Lower lobe of right lung (tissue), 2 donors: ENCODE measurements at places on chromosomes 1 and 21. TPM values are rescaled to one million over a fixed set of nuclear protein-coding genes. Genes with fewer than 3 reads are reported as not detected.

The GPR25 gene
- 0.62 TPM for total RNA-seq

The IFNAR2 gene
- total RNA-seq: 34.5 TPM

The DAB1 gene
- 1.9 TPM for total RNA-seq

The SLC45A1 gene
- 0.92 TPM for total RNA-seq

The CCDC181 gene
- total RNA-seq: 1.4 TPM

The SPRR2B gene
- not detected for total RNA-seq

The S100A7 gene
- total RNA-seq: not detected

The RNF186 gene
- total RNA-seq: not detected

The FCRL2 gene
- 1.3 TPM for total RNA-seq

DNA sequence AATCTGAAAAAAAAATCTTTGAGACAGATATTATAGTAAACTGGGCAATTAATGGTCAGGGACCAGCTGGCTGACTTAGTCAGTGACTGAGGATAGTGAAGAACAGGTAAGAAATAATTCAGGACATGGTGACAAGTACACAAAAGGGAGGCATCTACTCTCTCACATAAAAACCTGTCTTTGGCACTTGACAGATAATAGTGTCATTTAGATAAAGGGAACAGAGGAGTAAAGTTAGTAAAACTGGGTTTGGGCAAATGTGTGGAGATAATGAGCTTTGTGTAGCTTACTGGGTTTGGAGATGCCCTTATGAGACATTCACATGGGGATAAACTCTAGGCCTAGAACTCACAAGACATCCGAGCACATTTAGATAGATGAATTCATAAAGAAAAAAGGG lies 4.0 kb downstream of the SSX2IP start:
- H3K36me3 ChIP-seq: no peaks in the 10 kb centered on the region
- no peak overlapping the region for H3K4me3 ChIP-seq
- H3K4me1 ChIP-seq: peaks cover 18% of the 10 kb centered on the region
- DNase-seq: no peak
- no peaks in the 10 kb centered on the region for H3K27me3 ChIP-seq

- no peaks in the 10 kb centered on the region for H3K36me3 ChIP-seq
- no peaks in the 10 kb centered on the region for H3K27me3 ChIP-seq
- peak; percentile 52 for DNase-seq
- no peak overlapping the region for H3K27ac ChIP-seq
- no peak overlapping the region for H3K4me3 ChIP-seq
- no peaks in the 10 kb centered on the region for H3K4me1 ChIP-seq
Measured at GRCh38 chr1:87953732-87954344, 625.2 kb downstream of the LMO4 start.

DNA sequence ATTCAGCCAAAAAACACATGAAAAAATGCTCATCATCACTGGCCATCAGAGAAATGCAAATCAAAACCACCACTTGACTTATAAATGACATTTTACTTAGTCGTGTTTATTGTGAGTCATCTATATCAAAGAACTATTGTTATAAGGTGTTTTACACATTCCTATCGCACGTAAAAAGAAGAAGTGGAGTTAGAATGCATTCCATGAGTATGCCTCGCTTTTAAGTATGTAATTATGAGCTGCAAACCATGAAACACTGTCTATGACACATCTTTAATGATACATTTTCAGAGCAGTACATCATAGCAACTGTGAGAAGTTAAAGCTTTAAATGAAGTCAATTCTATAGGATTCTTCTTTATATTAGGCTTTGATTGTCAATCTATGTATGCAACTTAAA lies 614.3 kb upstream of the ADAMTS5 start:
- H3K4me1 ChIP-seq: no peaks in the 10 kb centered on the region
- H3K27me3 ChIP-seq: no peaks in the 10 kb centered on the region
- H3K27ac ChIP-seq: no peak overlapping the region
- no peak overlapping the region for H3K4me3 ChIP-seq

DNA sequence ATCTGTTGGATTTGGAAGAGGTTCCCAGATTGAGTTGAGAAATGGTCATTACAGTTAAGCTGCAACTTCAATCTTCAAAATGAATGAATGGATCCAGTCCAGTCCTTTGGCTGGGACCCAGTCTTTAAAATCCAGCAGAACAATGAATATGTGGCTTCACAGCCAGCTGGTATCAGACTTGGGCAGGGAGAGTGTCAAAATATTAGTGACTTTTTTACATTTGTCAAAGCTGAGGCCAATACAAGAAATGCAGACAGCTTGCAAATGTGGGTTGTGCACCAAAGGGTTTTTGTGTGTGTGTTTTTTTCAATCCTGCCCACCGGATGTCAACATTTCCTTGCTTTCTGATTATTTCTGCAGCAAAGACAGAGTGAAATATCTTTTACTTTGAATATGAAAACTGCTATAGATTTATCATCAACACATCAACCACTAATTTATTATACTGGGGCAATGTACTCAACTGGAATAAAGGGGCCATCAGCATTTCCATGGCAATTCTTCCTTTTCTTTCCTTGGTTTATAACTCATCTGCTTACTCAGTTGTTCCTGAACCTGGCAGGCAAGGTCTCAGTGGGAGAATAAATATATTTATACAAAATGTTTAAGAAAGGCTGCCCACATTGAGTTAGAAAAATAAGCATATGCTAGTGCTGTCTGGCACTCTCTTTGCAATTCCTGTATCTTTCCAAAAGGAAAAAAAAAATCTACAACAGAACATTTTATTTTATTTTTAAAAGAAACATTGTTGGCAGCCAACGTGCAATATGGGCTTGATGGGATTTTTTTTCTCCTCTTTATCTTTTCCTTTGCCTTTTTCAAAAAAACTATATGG lies 491.6 kb upstream of the C1orf87 start:
- no peak overlapping the region for H3K27ac ChIP-seq
- H3K4me3 ChIP-seq: no peak overlapping the region
- DNase-seq: no peak

DNA sequence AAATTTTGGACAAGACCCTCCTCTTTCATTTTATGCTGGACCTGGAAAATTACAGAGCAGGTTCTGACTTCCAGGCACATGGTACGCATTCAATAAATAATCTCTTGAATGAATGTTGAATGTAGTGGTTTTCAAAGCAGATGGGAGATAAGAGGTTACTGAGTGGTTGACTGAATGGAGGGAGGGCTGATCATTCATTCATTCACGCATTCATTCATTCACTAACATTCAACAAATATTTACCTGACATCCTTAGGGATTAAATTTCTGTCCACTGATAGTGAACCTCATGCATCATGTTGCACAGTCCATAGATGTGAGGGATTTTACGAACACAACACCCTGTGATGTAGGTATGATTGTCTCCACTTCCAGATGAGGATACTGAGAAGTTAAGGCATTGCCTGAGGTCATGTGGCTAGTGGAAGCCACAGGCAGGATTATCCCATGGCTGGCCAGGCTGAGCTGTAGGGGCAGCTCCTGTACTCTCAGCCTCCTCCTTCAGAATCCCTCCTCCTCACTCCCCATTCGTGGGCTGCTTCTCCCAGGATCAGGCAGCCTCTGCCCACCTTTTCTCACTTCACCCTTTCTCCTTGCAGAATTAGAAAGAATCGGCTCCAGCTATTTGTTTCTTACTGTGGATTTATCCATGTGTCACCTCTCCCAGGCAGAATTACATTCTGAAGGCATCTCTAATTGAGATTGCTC lies 48.4 kb upstream of the ATP5PO start:
- H3K27me3 ChIP-seq: no peaks in the 10 kb centered on the region
- H3K27ac ChIP-seq: no peak overlapping the region
- no peaks in the 10 kb centered on the region for H3K36me3 ChIP-seq

DNA sequence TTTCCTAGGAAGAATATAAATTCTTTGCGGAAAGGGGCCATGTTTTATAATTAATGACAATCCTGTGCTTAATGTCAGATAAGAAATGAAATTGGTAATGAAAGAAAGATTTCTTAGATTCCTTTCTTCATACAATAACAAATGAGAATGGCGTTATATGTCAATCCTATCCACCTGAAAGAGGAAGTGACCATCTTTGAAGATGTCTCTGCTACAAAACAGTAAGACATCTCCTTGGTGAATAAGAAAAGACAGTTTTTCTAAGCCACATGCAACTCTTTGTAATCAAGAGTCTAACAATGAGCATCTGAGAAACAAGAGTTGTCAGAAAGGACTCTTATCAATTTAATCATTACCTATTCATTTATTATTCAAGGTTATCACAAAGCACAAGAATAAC lies 286.0 kb downstream of the VAV3 start:
- no peaks in the 10 kb centered on the region for H3K4me1 ChIP-seq
- H3K4me3 ChIP-seq: no peak overlapping the region
- no peaks in the 10 kb centered on the region for H3K36me3 ChIP-seq
- DNase-seq: no peak
- H3K27ac ChIP-seq: no peak overlapping the region

- H3K4me3 ChIP-seq: no peak overlapping the region
- H3K4me1 ChIP-seq: no peaks in the 10 kb centered on the region
- no peaks in the 10 kb centered on the region for H3K27me3 ChIP-seq
- H3K27ac ChIP-seq: no peak overlapping the region
Measured at GRCh38 chr1:193697115-193697762, 510.8 kb upstream of the B3GALT2 start.

DNA sequence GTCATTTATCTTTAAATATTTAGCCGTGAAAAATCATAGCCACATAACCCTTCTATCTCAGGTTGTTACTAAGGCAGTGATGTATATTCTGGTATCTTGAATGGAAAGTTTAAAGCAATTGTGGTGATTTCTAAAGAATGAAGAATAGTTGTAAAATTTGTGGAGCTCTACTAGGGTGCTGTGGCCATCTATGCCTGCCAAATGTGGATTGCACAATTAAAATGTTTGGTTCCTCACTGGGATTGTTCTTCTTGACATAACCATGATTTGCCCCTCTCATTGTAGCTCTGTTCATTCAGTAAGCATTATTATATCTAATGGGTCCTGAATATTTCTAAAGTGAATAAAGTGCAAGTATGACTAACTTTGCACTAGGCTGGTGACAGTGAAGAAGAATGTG lies 50.1 kb downstream of the AK4 start:
- H3K27me3 ChIP-seq: peaks cover 7% of the 10 kb centered on the region
- no peak overlapping the region for H3K27ac ChIP-seq
- H3K4me1 ChIP-seq: peaks cover 7% of the 10 kb centered on the region
- DNase-seq: no peak
- no peaks in the 10 kb centered on the region for H3K36me3 ChIP-seq

DNA sequence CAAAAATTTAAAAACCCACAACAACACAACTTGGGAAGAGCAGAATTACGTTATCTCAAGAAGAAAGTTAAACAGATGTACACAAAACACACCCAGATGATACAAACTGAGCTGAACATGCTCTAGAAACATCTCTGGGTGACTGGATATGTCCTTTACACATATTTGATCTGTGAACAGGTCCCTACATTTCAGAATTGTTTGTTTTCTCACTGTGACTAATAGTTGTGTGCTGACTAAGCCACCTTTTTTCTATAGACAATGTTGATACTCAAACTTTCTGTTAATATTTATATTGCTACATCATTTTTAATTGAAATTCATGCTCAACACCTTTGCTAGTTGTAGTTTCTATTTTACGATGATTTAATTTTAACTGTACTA lies 1.0 kb upstream of the F11R start:
- peak overlapping the region; percentile 94 for H3K27ac ChIP-seq
- H3K36me3 ChIP-seq: no peaks in the 10 kb centered on the region
- H3K27me3 ChIP-seq: no peaks in the 10 kb centered on the region
- peaks cover 37% of the 10 kb centered on the region for H3K4me1 ChIP-seq
- peak overlapping the region; percentile 91 for H3K4me3 ChIP-seq

DNA sequence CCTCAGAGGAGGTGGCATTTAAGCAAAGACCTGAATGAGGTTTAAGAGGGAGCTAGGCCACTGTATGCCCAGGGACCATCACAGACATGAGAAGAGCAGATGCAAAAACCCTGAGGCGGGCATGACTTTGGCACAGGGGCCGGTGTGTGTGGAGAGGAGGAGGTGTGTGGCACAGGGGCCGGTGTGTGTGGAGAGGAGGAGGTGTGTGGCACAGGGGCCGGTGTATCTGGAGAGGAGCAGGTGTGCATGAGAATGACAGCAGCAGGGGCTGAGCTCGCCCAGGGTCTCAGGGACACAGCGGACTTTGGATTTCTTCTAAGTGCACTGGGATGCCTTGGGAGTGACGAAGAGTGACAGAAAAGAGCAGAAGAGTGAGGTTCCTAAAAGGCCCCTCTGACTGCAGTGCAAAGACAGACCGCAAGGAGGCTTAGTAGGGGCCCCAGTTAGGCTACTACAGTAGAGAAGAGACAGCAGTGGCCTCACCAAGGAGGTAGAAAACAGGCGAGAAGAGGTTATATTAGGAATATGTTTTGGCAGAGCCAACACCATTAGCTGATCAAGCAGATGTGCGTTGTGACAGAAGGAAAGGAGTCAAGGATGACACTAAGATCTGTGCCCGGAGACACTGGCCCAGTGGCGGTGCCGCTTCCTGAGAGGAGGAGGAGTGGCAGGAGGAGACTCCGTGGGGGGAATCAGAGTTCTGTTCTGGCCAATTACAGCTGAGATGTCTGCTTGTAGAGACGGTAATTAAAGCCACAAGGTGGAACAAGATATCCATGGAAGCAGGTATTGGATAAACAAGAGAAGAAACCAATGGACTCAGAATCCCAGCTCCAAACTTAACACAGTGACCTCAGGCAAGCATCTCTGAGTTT lies 18.4 kb downstream of the ZBTB17 start:
- DNase-seq: no peak
- H3K27ac ChIP-seq: no peak overlapping the region
- peaks cover 58% of the 10 kb centered on the region for H3K4me1 ChIP-seq
- no peaks in the 10 kb centered on the region for H3K27me3 ChIP-seq

DNA sequence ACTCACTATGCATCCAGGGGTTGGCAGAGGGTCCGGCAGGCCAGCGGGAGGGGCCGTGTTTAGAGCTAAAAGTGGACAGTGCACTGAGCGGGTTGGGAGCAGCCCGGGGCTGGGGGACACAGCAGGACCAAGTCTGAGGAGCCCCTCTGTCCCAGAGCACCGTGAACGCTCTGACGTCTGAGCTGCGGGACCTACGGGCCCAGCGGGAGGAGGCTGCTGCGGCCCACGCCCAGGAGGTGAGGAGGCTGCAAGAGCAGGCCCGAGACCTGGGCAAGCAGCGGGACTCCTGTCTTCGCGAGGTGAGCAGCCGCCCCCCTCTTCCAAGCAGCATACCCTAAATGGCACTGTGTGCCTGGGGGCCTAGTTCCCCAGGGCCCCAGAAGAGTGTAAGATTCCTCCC lies 25.8 kb downstream of the MFAP2 start:
- peaks cover 5% of the 10 kb centered on the region for H3K4me1 ChIP-seq
- no peak overlapping the region for H3K27ac ChIP-seq
- no peaks in the 10 kb centered on the region for H3K36me3 ChIP-seq
- DNase-seq: no peak
- H3K27me3 ChIP-seq: no peaks in the 10 kb centered on the region

DNA sequence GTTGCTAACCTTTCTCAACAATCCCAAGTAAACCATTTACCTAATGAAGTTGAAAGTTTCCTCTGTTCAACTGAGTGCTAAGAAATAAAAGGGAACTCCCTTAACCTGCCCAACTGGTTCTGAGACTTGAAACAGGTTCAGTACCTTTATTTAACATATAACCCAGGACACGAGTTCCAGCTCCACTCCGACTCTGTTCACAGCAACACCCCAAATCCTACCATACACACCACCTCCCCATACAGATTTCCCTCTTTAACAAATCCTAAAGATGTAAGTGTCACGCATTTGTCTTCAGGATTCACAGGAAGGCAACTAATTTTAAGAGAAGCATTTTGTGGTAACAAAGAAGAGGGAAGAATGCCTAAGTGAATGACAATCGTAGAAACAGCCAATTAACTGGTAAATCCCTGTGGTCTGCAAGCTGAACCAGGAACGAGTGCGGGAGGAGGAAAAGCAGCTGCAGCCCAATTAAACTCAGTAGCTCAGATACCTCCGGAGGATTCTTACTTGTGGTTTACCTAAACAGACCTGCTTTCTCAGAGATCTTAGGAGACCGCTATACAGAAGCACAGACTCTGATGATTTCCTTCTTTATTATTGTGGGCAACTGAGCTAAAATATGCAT lies 134.5 kb upstream of the MAGI3 start:
- no peak overlapping the region for H3K4me3 ChIP-seq

- peaks cover 29% of the 10 kb centered on the region for H3K4me1 ChIP-seq
- peaks cover 92% of the 10 kb centered on the region for H3K27me3 ChIP-seq
- H3K4me3 ChIP-seq: peak overlapping the region; percentile 62
Measured at GRCh38 chr1:170663404-170664092, 383 bp upstream of the PRRX1 start.
